ENCODE measurements at places on chromosomes 6 and 20. TPM values are rescaled to one million over a fixed set of nuclear protein-coding genes. Genes with fewer than 3 reads are reported as not detected.

DNA sequence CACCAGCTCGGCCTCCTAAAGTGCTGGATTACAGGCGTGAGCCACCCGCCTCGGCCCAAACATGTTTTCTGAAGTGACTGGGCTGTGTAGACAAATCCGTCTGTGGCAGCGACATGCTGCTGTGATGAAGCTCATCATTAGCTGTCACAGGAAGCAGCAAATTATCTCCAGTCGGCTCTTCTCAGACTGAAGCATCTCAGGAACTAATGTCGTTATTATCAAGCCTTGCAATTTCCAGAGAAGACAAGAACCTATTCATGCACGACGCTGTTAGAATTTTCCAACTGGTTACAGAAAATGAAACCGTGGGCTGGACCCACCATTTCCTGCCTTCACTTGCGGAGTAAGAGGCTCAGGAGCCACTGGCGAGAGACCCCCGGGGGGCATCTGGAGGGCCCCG, 17.1 kb upstream of the NTSR1 start:
- H3K4me1 ChIP-seq = peaks cover 6% of the 10 kb centered on the region
- DNase-seq = no peak
- no peak overlapping the region for H3K27ac ChIP-seq

DNA sequence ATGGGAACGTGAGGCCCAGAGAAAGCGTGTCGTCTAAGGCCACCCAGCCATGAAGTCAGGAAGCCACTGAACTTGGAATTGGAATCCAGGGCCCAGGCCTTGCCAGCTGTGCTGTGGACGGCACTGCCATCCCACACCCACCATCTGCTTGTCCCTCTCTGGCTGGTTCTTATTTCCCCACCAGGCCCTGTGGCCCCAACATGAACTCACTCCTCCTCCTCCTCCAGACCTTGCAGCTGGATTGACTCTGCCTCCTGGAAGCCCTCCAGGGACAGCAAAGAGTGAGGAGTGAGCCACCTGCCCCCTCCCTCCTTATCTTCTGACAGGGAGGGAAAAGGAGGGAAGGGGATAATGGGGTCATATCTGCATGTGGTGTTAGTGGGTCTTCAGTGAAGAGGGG, 16.0 kb upstream of the IP6K3 start:
- H3K27me3 ChIP-seq = peaks cover 4% of the 10 kb centered on the region
- no peak for DNase-seq
- no peak overlapping the region for H3K4me3 ChIP-seq

POU5F1 gene
- total RNA-seq = 0.22 TPM

HLA-DQA2 gene
- total RNA-seq = not detected

Data from activated naive CD8-positive, alpha-beta T cell treated with anti-CD3 and anti-CD28 coated beads, Interleukin-2, amount 10 ng/mL, durations not matched to agents 7 days and 5 days (primary cell).